Keratinocyte (primary cell): ENCODE measurements at places on chromosomes 4 and X. TPM values are rescaled to one million over a fixed set of nuclear protein-coding genes. Genes with fewer than 3 reads are reported as not detected.

GRCh38 chrX:119688911-119689321, 4.1 kb downstream of the SEPTIN6 start:
- H3K4me3 ChIP-seq = no peak overlapping the region
- no peak overlapping the region for H3K27ac ChIP-seq

- DNase-seq = no peak
- peak overlapping the region; percentile 2 for H3K4me3 ChIP-seq
- no peaks in the 10 kb centered on the region for H3K27me3 ChIP-seq
- peaks cover 24% of the 10 kb centered on the region for H3K4me1 ChIP-seq
Measured at GRCh38 chr4:156884183-156884582, 87.4 kb downstream of the PDGFC start.

GRCh38 chrX:10574663-10575062, 45.7 kb downstream of the MID1 start:
- no peak for DNase-seq
- H3K36me3 ChIP-seq = no peaks in the 10 kb centered on the region
- no peaks in the 10 kb centered on the region for H3K27me3 ChIP-seq
- H3K4me3 ChIP-seq = no peak overlapping the region
- H3K4me1 ChIP-seq = peaks cover 32% of the 10 kb centered on the region

DNA sequence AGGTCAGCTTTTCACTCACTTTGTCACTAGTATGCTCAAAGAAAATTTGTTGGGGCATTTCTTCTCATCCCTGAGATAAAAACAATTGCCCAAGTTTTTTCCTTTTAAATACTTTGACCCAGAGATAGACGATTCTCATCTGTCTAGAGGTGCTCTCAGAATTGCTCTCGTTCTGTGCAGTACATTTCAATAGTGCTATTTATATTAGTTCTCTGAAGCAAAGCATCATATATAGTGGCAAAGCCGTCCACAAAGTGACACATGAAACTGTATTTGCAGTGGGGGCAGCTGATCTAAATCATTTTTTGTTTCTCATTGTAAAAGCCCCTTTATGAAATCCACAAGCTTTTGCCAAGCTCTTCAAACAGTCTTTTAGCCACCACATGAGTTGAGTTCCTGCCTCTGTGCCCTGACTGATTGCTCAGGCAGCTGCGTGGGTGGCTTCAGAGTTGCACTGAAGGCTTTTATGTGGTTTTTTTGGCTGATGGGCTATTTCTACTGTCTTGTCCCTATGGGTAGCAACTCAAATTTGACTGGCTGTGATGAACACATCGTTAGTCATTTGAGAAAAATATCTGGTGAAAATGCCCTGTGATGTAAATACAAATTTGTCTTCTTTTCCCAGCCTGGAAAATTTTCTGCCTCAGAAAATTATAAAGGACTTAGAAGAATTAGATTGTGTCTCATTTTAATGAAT, 119.1 kb upstream of the OTUD4 start:
- peak; percentile 49 for DNase-seq
- peaks cover 29% of the 10 kb centered on the region for H3K4me1 ChIP-seq
- no peaks in the 10 kb centered on the region for H3K27me3 ChIP-seq

GRCh38 chr4:35147761-35148160, 1096.6 kb downstream of the ARAP2 start:
- H3K27me3 ChIP-seq = no peaks in the 10 kb centered on the region
- H3K4me1 ChIP-seq = no peaks in the 10 kb centered on the region
- H3K4me3 ChIP-seq = no peak overlapping the region
- no peak overlapping the region for H3K27ac ChIP-seq
- H3K36me3 ChIP-seq = no peaks in the 10 kb centered on the region

- no peaks in the 10 kb centered on the region for H3K27me3 ChIP-seq
- no peak overlapping the region for H3K4me3 ChIP-seq
- no peaks in the 10 kb centered on the region for H3K4me1 ChIP-seq
- H3K36me3 ChIP-seq = no peaks in the 10 kb centered on the region
- no peak for DNase-seq
Measured at GRCh38 chrX:24292353-24292752, 21.5 kb downstream of the SUPT20HL2 start.

Gene TMA16
- polyA plus RNA-seq = 8.3 to 23.1 TPM (median 21.3 TPM) in 3 replicates
